ENCODE measurements at places on chromosomes 16 and 17.

DNA sequence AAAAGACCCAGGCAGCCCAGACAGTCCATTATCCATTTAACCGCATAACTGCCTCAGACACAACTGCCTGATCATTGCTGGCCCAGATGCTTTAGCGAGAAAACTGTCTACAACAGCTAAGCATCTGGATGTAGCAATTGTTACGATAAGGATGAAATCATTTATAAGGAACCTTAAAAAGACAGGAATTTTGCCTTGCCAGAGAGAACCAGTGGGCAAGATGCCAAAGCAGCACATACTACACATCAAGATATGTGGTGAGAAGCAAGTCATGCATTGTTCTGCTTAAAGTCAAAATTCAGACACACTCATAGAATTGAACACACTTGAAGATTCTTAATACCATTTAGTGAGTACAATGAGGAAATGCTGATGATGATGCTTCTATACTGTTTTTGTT, 1525.3 kb downstream of the CDH8 start:
- DNase-seq = no peak

- no peak for DNase-seq
These were observed 16.2 kb downstream of the MLYCD start for GRCh38 chr16:83915081-83915480.

DNA sequence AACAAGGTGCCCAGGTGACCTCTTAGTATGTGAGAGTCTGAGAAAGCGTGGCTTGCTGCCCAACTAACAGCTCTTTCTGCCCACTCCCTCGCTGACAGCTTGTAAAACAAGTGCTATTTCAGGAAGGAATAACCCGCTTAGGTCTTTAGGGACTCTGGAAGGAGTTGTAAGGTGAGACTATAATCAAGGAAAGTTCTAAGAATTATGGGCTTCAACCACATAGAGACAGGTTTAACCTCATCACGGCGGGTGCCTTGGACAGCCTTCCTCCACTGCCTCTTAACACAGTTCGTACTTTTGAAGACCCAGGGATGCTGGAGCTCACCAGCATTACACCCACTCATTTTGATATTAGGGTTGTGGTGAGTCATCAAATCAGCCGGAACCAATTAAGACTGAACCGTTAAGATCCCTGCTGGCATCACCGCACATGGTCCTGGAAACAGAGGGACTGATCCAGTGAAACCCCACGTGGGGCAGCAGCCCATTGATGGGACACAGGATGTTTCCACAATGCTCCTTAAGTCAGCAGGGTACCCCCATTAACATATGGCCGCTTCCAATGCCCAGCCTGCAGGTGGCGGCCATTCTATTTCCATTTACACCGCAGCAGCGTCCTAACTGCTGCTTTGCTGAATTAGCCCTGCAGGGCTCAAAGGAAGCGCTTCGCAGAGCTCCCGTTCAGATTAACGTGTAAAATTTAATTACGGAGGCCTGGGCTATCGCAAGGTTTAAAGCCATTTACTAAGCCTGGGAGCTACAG, 176.6 kb upstream of the SDK2 start:
- no peak for DNase-seq

GRCh38 chr17:38451030-38451839, 23.0 kb downstream of the ARHGAP23 start:
- DNase-seq = no peak

DNA sequence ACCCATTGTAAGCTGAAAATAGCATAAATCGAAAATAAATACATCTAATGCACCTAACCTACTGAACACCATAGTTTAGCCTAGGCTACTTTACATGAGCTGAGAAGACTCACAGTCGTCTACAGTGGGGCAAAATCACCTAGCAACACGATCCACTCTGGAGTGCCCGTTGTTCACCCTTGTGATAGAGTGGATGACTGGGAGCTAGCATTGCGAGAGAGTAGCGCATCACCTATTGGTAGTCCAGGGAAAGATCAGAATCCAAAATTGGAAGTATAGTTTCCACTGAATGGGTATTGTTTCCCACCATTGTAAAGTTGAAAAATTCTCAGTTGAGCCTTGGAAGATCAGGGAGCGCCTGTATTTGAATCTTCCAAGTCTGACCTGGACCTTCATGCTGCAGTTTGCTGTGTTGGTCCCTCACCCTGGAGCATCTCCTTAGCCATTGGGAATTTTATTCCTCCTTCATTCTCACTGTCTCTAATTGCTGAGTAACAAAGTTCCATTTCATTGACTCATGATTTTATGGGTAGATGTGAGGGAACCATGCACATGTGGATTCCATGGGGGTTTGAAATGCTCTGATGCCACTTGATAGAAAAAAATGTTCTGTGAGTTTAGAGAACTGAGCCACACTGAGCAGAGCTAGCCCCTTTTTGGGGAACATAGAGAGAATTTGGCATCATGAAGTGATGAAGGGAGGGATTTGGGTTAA, 19.6 kb downstream of the AKAP1 start:
- DNase-seq = no peak

- DNase-seq = no peak
These were observed 674 bp downstream of the ZNF688 start for GRCh38 chr16:30570636-30571444.

- DNase-seq = peak; percentile 36
These were observed 44.5 kb downstream of the VMP1 start for GRCh38 chr17:59751955-59752413.

DNA sequence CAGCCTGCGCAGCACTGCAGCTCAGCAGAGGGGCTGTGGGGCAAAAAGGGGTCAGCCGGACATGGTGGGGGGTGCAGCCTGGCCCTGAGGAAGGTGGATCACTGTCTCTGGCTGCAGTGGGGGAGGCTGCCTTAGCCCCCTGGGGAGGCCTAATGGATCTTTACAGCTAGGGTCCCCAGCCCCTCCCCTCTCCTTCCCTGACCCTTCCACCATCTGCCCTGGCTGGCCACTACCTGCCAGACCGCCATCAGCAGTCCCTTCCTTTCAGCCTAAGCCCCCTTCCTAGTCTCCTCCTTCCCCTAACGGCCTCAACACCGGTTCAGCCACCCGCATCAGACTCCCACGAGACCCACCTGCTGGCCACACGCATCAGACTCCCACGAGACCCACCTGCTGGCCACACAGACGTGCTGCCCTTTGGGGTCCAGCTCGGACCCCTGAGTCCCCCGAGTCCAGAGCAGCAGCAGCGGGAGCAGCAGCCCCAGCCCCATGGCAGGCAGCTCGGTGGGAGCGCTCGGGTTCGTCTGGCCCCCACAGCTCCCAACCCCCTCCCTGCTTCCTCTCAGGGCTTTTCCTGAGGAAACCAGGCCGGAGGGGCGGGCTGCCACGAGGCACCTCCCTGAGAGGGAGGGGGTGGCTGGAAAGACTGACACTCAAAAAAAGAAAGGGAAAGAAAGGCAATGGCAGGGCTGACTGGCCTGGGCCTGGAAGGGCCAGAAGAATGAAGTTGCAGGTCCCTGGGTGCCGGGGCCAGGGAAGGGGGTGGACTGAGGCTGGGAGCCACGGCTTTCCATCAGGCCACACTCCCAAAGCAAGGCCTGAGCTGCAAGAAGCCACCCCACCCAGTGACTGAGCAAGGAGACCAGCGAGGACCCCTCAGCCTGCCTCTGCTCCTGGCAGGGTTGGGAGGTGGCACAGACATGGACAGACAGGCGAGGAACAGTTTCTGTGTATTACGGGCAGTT, at the start of gene SCARF1:
TSS of gene SCARF1 (minus strand) at position 526 of the 965 bp plus-strand sequence. CDS start at position 491, 35 bp downstream.
- no peak for DNase-seq

- DNase-seq = no peak
These were observed 9.9 kb downstream of the PER1 start for GRCh38 chr17:8142158-8142886.

- no peak for DNase-seq
These were observed 86.6 kb downstream of the TBC1D16 start for GRCh38 chr17:79948945-79949655.

- no peak for DNase-seq
These were observed 5.3 kb downstream of the ST3GAL2 start for GRCh38 chr16:70433458-70434103.

- no peak for DNase-seq
These were observed 18.9 kb upstream of the MAP3K14 start for GRCh38 chr17:45335721-45336120.

GRCh38 chr17:49450735-49451134, 36.1 kb upstream of the PHB1 start:
- DNase-seq = no peak

- DNase-seq = no peak
These were observed 307.7 kb downstream of the WWOX start for GRCh38 chr16:78407191-78407590.

- DNase-seq = no peak
These were observed 9.9 kb downstream of the SSTR5 start for GRCh38 chr16:1082266-1082951.

GRCh38 chr17:75308732-75309629, 19.7 kb upstream of the SLC25A19 start:
- no peak for DNase-seq

DNA sequence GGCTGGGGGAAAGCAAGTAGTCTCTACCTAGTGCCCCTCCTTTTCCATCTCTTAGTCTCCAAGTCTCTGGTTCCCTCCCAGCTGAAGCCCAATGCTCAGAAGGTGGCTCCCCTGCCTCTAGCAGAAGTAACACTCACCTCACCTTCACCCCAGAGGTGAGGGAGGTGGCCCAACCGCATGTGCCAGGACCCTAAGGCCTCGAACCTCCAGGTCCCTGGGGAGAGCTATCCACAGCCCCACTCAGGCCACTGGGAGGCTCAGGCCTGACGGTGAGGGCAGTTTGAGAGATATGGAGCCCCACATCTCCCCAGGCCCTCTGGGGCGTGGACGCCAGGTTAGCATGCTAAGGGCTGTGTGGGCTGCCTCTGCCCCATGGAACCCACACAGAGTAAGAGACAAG, 5.8 kb downstream of the CBLN1 start:
- DNase-seq = no peak

DNA sequence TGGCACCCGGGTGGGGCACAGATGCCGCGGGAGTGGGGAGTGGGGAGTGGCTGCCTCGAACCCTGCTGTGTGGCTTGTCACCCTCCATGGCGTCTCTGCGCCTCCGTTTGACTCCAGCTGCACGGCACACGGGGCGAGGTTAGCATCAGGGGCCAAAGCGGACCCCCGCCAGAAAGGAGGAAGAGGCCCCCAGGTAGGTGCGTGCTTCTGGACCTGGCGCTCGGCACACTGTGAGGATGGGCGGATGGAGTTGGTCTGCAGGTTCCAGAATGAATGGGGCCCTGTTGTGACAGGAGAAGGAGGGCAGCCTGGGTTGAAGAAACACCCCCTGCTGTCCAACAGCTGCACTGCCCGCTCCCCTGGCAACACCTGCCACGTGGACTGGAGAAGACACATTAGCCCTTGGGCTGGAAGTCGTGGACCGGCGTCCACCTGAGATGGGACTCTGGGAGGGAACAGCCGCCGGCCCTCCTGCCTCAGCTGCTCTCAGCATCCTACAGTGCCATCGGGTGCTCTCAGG, 9.4 kb upstream of the FASN start:
- DNase-seq = no peak

- DNase-seq = no peak
These were observed 565 bp downstream of the DDX52 start for GRCh38 chr17:37642681-37643080.

DNA sequence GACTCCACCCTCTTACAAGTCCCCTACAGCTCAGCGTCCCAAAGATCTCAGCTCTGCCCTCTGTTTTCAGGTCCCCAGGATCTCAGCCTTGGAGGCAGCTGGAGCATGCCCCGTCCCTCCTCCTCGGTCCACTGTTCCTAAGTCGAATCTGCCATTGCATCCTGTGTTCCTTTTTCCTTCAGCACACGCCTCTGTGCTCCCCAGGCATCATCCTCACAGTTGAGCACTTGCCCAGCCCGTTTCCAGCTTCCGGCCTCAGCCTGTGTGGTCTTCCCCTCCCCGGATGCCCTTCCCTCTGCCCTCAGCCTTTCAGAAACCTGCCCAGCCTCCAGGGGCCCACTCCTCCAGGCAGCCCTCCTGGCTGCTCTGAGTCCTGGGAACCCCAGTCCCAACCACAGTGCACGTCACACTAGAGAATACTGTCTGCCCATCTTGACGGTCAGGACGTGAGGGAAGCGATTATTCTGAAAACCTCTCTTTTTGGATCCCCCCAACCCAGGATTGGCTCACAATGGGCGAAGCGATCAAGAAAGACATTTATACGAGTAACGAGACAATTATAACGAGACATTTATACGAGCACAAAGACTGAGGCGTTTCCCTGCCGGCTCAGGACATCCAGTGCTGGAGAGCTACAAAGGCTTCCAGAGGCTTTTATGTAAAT, 41.4 kb downstream of the RPH3AL start:
- no peak for DNase-seq

DNA sequence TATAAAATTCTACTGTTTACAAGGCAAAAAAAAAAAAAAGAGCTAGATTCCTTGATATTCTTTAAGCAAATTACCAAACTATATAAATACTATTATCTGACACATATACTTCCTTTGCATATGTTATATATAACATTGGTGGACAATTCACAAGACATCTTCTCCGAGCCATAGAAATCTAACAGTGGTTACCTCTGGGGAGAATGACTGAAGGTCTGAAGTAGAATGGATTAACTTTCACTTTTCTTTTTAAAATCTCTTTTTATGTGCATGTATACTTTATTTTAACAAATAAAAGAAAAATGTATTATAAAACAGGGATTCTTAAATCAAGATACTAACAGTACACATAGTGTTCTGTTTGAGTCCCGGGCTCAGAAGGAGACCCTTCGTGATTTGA, 131.0 kb downstream of the MRTFB start:
- DNase-seq = no peak

- DNase-seq = no peak
These were observed 5.1 kb upstream of the HSBP1 start for GRCh38 chr16:83802554-83803205.

DNA sequence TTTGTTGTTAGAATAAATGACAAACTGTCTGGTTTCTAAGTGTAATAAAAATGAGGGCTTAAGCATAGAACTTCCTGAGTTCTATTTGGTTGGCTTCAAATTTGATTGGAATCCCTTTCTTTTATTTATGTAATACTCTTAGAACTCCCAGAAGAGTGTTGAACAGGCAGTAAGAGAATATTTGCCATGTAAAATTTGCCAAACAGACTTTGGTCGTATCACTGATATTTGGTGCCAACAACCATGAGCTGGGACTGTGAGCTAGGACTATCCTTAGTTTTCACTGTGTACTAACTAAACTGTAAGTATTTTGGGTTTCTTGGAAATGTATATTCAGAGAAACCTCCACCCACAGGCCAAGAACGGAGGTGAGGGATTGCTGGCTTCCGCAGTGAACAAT, 971.2 kb upstream of the SOX9 start:
- no peak for DNase-seq

GRCh38 chr17:82961366-82962162, 117.8 kb upstream of the METRNL start:
- no peak for DNase-seq

- peak; percentile 77 for DNase-seq
These were observed 5.0 kb upstream of the MYL4 start for GRCh38 chr17:47203984-47204721.

GRCh38 chr17:603406-604114, 111.1 kb downstream of the VPS53 start:
- no peak for DNase-seq
